CD4-positive, CD25-positive, alpha-beta regulatory T cell (primary cell): ENCODE measurements at places on chromosomes 7 and 10. TPM values are rescaled to one million over a fixed set of nuclear protein-coding genes. Genes with fewer than 3 reads are reported as not detected.

The PHYHIPL gene
- polyA plus RNA-seq: not detected

The SNX8 gene
- polyA plus RNA-seq: 12.0 TPM

The HYAL4 gene
- polyA plus RNA-seq: not detected

The NXPH1 gene
- polyA plus RNA-seq: not detected

DNA sequence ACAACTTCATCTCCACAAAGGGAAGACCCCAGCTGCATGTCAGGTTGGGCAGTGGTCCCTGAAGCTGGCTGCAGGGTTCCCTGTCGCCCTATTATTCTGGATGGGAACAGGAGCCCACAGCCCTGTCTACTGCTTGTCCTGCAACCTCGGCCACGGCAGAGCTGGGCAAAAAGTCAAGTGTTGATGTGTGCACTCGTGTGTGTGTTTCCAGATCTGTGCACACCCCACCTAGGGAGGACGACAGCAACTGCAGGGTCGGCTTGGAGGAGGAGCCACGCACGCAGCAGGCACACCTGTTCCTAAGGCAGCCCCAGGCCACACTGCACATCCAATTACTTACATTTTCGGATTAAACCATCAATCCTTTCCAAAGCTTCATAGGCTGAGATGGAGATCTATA lies 23.6 kb downstream of the PITRM1 start:
- H3K36me3 ChIP-seq: peaks cover 96% of the 10 kb centered on the region
- H3K27me3 ChIP-seq: no peaks in the 10 kb centered on the region
- H3K4me3 ChIP-seq: no peak overlapping the region
- DNase-seq: no peak
- H3K27ac ChIP-seq: no peak overlapping the region

DNA sequence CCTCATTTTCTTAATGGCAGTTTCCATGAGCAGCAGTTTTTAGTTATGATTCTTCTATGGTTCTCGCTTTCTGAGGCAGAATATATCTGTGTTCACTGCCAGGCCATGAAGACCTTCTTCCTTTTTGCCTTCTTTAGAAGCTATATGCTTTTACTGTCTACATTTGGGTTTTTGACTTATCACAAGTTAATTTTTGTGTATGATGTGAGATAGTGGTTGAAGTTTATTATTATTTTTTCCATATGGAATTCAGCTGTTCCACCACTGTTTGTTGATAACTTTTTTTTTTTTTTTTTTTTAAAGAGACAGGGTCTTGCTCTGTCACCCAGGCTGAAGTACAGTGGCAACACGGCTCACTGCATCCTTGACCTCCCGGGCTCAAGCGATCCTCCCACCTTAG lies 44.5 kb downstream of the INPP5A start:
- H3K4me3 ChIP-seq: no peak overlapping the region
- no peaks in the 10 kb centered on the region for H3K36me3 ChIP-seq
- no peak for DNase-seq
- no peak overlapping the region for H3K27ac ChIP-seq

GRCh38 chr10:88794731-88795130 lies 7.8 kb upstream of the LIPM start:
- no peak overlapping the region for H3K4me3 ChIP-seq
- no peaks in the 10 kb centered on the region for H3K4me1 ChIP-seq
- no peaks in the 10 kb centered on the region for H3K36me3 ChIP-seq
- no peak for DNase-seq
- H3K27ac ChIP-seq: no peak overlapping the region

DNA sequence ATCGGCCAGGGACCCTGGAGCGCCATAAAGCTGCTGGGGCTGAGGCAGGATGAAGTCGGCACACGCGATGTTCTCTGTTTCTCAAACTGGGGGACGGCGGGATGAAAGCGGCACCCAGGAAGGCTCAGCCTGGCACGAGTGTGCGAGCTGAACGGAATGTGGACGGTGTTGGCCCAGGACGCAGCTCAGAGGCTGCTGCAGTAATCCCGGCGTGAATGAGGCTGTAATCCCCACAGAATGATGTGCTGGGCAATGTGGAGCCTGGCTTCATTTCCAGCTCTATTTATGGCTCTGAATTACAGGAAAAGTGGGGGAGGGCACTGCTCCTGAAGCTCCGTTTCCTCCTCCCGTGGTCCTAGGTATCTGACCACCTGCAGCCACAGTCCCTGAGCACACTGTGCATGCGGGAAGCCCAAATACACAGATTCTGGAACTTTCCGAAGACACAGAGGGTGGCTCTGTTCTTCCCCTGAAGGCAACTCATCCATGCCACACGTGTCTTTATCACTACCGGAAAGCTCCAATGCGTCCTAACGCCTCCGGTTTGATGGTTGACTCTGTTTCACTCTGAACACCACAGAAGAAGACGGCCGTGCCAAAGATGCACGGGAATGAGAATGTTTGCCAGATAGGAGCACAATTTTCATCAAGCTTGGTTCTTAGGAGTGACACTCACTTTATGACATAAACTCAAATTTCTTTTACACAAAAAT lies 37.6 kb downstream of the KLF6 start:
- H3K36me3 ChIP-seq: no peaks in the 10 kb centered on the region
- no peak for DNase-seq
- no peak overlapping the region for H3K27ac ChIP-seq
